ENCODE measurements at places on chromosomes 12 and 14.

- peak; percentile 37 for DNase-seq
These were observed 144.7 kb downstream of the ALX1 start for GRCh38 chr12:85424581-85425348.

- DNase-seq: no peak
These were observed 81.2 kb upstream of the OTOGL start for GRCh38 chr12:80018119-80018518.

GRCh38 chr14:92959189-92959531, 36.2 kb downstream of the CHGA start:
- no peak for DNase-seq

- DNase-seq: no peak
These were observed 45.3 kb downstream of the TAOK3 start for GRCh38 chr12:118327391-118327790.

DNA sequence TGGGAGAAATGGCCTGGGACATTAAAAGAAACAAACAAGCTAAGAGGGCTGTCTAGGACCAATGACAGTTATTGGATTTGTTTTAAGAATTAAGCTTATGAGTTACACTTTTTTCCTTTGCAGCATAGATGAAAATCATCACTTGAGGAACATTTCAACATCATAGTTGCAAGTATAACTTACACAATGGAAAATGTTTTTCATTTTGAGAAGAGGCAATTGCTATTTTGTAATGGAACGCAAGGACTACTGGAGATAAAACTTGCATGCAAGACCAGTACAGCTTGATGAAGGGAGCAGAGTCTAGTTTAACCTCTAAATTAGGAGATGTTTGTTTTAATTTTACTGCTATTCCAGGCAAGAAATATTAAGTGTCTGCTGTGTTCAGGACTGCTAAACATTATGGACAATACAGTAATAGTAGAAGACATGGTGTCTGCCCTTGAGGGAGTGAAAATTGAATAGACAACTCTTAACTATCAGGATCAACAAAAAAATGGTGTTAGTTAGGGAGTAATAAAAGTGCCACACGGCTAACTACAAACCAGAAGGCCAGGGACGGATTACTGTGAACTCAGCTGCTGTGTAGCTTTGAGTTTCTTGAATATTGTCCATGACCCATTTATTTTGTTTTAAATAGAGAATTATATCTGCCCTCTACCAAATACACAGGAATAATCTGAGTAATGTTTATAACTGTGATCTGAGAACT, 374.5 kb downstream of the RAD51B start:
- no peak for DNase-seq

DNA sequence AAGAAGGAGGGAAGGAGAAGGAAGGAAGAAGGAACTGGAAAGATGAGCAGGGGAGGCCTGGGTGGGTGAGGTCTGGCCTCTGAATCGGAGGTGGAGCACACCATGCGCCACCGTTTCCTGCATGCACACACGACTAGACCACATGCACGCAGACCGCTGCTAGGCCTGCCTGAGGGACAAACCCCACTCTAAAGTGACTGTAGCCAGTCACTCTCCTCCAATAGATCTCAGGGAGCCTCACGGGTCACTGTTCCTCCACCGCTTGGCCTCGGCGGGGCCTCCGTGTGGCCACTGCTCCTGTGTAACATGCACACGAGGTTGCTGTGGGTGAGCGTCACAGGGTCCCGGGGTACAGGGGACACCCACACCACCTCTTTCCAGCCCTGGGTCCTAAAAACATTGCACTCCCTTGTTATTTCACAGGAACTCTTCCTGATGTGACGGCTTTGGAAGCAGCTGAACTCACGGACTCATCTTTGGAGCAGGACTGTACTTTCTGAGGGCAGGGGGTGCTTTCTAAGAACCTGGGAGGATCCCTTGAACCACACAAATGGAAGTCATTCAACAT, 17.6 kb upstream of the CEBPE start:
- no peak for DNase-seq

GRCh38 chr14:79580414-79580813, 630.9 kb downstream of the DIO2 start:
- DNase-seq: no peak

- DNase-seq: no peak
These were observed 85.2 kb upstream of the MYF6 start for GRCh38 chr12:80622271-80622670.

GRCh38 chr12:64252681-64253080, 30.6 kb upstream of the KICS2 start:
- DNase-seq: no peak

DNA sequence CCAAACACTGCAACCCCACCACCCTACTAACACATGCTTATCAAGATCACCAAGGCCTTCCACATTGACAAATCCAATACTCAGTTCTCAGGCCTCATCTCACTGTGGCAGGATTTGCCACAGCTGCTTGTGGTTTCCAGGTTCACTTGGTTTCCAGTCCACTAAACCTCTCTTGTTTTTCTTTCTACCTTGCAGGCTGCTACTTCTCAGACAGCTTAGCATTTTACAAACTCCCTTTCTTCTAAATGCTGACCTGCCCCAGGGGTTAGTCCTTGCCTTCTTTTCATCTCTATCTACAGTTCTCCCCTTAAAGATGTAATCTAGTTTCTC, 84.1 kb downstream of the BCAT1 start:
- DNase-seq: no peak

- no peak for DNase-seq
These were observed 17.1 kb downstream of the SPX start for GRCh38 chr12:21543151-21543550.

- no peak for DNase-seq
These were observed 128.3 kb downstream of the SLC35F4 start for GRCh38 chr14:57737598-57737997.

DNA sequence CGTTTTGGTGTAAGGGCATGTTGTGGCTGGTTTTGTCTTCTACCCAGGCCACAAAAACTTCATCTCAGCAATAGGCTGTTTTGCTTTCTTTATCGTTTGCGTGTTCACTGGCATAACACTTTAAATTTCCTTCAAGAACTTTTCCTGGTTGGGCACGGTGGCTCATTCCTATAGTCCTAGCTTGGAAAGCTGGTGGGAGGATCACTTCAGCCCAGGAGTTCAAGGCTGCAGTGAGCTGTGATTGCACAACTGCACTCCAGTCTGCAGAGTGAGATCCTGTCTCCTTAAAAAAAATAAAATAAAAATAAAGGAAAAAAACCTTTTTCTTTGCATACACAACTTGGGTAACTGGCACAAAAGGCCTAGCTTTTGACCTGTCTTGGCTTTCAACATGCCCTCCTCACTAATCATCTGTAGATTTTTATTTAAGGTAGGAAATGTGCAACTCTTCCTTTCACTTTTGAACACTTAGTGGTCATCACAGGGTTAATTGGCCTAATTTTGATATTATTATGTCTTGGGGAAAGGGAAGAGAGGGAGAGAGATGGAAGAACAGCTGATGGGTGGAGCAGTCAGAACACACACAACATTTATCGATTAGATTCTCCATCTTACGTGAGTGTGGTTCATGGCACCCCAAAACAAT, 78.9 kb upstream of the PSMA6 start:
- DNase-seq: no peak

DNA sequence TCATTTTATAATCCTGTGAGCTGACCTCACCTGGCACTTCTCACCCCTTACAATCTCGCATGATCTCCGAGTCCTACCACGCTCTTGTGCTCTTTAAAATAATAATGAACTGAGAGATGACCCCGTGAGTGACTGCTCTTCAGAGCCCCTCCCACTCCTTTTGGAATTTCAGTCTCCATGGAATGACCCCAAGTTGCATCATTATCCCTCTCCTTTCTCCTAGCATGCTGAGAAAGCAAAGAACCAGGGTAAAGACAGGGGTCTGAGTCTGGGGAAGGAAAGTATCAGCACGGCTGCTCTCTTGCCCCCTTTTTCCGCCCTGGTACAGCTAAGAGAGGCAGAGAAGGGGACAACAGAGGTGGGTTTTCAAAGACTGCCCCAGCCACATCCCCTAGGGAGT, 178.3 kb upstream of the PLEKHA5 start:
- DNase-seq: no peak

DNA sequence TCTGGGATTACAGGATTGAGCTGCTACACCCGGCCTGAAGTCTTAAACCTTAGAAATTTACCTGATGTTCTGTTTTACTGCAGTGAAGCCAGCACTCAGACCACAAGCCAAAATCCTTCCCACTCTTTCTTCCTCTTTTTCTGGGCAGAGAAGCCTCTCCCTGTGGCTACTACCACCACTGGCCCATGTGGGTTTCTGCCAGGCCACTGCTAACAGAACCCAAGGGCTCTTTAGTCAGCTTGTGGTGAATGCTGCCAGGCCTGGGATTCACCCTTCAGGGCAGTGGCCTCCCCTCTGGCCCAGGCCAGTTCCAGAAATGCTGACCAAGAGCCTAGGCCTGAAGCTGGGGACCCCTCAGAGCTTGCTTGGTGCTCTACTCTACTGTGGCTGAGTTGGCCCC, 35.3 kb downstream of the GAS2L3 start:
- no peak for DNase-seq

- no peak for DNase-seq
These were observed 49.4 kb downstream of the SLC25A47 start for GRCh38 chr14:100372357-100373048.

DNA sequence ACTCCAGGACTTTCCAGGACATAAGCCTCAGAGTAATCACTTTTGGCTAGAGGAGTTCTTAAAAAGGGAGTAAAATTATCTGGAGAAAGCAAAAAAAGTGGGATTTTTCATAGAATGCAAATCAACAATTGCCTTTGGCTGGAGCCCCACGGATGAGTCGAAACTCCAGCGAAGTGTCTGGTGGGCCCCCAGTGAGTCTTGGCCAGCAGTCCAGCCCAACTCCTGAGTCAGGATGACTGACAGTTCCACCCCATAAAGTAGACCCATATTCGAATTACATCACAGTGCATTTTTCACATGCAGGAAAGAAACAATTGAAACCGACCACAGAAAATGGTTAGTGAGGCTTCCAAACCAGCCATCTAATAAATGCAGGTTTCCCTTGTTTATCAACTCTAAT, 265.7 kb downstream of the BCL11B start:
- DNase-seq: no peak

GRCh38 chr12:78802593-78802992, 62.0 kb upstream of the SYT1 start:
- DNase-seq: no peak

DNA sequence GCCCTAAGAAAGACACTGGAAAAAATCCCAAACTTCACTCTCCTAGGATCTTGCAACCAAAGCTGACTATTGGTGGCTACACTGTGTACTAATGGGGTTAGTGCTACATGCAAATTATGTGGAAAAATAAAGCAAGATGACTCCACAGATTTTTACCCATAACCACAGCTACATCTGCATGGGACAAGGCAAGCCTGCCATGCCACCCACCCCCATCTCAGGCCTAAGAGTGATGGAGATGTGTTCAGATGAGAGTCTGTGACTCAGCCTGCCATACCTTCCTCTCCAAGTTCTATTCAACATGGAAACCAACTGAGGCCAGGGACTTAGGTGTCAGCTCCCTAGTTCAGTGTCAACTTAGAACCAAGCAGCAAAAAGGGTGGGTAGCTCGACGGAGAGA, 206.2 kb downstream of the PELI2 start:
- DNase-seq: no peak

- no peak for DNase-seq
These were observed 219.7 kb downstream of the ZFP36L1 start for GRCh38 chr14:68573126-68573525.
